Fibroblast of skin of left quadriceps (primary cell): ENCODE measurements at places on chromosomes 11 and 22.

DNA sequence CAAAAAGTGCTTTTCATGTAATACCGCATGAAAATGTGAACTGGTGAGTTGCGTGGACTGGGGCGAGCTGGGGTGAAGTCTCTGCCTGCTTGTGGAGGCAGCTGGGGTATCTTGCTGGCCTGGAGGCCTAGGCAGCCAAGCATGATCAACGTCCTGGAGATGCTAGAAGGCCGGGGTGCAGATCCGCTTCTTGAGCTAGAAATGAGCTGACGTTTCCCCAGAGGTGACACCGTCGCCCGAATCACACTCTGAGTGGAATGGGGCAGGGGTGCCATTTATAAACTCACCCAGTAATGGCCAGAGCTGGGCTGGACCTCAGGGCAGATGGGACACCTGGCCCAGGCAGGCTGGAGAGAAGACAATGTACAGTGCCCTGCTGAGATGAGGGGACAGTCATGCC, 1513.0 kb downstream of the TBC1D22A start:
- DNase-seq: no peak

- DNase-seq: no peak
These were observed 977.4 kb upstream of the FAT3 start for GRCh38 chr11:91247009-91247735.

GRCh38 chr11:22472306-22472705, 134.1 kb downstream of the SLC17A6 start:
- no peak for DNase-seq

DNA sequence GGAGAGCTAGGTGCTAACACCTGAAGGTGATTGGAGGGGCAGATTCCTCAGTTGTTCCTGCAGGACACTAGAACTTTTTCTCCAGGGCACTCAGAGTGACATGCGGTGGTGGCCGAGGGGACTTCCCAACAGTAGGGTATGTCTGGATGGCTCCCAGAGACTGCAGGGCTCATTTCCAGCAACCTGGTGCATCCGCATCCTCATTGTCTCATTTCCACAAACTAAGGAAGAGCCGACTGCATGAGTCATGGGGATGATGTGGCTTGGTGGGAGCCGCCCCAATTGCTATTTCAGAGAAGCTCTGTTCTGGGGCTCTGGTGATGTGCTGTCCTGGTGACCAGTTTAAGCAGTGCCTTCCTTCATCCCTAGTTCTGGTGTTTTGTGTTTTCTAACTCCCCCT, 2.8 kb upstream of the ROBO4 start:
- DNase-seq: peak; percentile 81

GRCh38 chr11:1887451-1888346, 4.0 kb downstream of the PRR33 start:
- no peak for DNase-seq
